ENCODE measurements at places on chromosomes 7 and 10.

GRCh38 chr10:124935946-124936345, 6.0 kb upstream of the ZRANB1 start:
- no peak for DNase-seq

DNA sequence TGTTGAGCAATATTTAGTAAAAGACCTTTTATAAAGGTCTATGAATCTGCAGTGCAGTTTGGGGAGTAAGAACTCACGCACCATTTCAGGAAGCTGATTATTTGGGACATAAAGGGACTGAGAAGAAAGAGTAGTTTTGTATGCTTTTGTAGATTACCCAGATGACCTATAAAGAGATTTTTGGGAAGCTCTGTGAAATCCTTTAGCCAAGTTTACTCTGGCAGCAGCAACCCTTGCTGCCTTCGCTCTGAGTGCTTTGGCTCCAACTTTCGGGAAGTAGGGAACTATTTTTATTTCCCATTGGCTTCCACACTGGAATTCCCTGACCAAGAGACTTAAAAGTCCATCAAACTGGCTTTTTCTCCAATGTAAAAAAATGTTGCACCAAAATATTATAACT, 1110.1 kb upstream of the PHF14 start:
- DNase-seq = no peak

DNA sequence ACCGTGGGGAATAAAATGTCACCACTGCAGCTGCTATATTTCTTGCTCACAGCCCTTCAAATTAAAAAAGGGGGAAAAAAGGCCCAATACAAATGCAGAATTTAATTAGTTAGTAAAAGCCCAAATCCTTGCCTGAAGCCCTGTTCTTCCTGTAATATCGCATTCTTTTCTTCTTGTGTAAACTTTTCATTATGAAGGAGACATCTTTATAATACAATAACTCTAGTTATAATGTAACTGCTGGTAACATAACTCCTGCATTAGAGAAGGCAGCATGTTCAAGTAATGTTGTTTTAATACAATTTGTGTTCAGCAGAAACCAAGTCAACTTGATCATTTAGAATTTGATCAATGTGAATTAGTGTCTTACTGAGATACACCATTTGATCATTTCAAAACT, 250.9 kb downstream of the CHCHD3 start:
- no peak for DNase-seq

DNA sequence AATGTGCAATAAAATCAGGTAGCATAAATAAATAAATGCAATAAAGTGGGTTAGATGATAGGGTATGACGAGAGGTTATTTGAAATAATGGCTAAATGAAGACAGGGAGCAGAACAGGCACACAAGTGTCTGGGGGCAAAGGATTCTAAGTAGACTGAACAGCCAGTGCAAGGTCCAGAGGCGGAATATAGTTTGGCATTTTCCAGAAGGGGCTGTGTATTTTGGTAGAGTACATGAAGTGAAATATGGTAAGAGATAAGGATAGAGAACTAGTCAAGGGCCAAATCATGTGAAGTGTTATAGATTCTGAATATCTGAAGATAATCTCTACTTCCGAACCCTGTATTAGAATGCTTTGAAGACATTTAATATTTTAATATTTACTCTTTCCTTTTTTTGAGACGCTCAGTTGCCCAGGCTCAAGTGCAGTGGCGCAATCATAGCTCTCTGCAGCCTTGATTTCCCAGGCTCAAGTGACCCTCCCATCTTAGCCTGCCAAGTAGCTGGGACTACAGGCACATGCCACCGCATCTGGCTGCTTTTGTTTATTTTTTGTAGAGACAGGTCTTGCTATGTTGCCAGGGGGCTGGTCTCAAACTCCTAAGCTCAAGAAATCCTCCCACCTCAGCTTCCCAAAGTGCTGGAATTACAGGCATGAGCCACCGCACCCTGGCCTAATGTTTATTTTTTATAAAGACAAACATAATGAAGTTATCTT, 44.4 kb upstream of the CD36 start:
- DNase-seq = no peak

DNA sequence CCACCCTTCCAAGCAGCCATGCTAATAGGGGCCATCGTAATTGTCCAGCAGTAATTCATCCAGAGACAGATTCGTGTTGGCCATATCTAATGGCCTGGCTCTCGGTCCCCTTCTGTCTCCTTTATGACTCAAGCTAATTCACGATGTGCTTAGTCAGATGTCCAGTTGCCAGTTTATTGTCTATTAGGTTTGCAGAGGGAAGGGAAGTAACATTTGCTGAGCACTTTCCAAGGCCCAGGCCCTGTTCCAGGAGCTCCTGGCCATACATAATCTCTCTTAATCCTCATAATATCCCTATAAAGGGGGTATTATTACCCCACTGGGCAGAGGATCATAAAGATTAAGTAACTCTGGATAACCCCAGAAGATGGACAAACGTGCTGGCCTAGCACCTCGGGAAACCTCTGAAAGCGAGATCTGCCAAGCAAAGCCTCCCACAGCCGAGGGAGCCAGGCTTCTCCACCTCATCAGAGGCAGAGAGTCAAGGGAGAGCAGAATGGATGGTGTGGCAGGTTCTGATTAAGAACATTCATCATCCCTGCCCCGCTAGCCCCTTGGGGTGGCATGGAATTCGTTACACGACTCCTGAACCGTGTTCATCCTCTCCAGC, 153.7 kb downstream of the PLXNA4 start:
- no peak for DNase-seq

DNA sequence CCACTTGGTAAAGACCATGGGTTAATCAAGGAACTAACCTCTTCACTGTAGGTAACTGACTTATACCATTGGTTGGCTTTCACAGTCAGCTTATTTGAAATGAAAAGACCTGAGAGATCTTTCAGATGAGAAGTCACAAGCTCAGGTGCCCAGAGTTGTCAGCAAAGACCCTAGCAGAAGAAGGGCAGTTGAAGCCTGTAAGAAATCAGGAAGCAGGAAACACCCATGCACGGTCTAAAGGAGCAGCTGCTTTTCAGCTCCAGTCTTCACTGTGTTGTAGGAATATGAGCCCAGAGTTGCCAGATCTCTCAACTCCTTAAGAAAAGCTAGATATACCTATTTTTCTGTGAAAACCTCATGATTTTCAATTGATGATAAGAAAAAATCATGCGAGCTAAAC, 130.0 kb downstream of the ARID5B start:
- no peak for DNase-seq

GRCh38 chr10:112584276-112584675, 137.3 kb downstream of the VTI1A start:
- DNase-seq = no peak

- DNase-seq = no peak
Observed at GRCh38 chr10:37803269-37803668, 54.1 kb downstream of the ZNF248 start.

GRCh38 chr7:43569424-43569823, 13.5 kb upstream of the STK17A start:
- DNase-seq = no peak

DNA sequence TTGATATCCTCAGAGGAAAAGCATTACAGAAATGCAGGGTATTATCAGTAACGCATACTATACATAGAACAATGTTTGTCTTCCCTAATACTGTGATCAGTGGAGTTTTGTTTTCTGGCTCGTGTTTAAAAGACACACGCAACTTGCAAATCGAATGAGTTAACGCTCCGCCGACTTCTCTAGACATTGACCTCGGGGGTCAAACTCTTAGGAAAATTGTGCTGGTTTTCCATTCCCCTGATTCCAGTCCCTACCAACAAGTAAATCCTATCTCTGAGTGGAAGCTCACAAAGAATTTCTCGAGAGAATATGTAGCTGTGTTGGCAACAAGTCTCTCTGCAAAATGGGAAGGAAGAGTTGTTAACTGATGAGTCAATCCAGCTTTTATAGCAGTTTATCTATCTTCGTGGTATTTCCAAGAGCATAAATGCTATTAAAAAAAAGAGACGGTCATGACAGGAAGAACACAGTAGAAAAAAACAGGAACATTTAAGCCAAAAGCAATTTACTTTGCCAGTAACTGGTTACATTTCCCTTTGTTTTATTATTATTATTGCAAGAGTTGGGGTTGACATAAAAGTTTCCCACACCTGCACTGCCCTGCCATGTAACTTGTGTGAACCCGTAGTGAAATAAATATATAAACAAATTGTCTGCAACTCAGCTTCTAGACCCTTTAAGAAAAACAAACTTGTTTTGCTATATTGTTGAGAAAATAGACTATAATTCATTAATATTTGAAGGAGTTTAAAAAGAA, 144.4 kb downstream of the ARID5B start:
- no peak for DNase-seq

- no peak for DNase-seq
Observed at GRCh38 chr7:47104206-47104549, 477.7 kb downstream of the TNS3 start.

- DNase-seq = no peak
Observed at GRCh38 chr10:4635388-4635787, 190.6 kb upstream of the AKR1E2 start.

GRCh38 chr10:14244801-14245211, 85.9 kb downstream of the FRMD4A start:
- DNase-seq = no peak

DNA sequence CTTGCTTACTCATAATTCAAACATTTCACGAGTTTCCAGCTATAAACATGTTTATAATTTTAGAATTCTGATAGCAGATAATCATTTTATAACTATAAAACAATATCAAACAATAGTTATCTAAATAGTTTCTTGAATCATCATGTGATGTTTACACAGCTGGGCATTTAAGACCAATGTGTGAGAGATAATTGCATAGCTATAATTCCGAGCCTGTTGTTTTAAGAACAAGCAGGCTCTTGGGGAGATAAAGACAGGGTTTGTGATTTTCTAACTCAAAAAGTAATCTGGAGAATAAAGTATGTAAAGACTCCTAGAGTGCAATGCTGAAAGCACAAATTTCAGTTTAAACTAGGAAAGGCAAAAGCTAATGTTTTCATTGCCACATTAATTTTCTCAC, 331.2 kb downstream of the LRRTM3 start:
- DNase-seq = no peak

DNA sequence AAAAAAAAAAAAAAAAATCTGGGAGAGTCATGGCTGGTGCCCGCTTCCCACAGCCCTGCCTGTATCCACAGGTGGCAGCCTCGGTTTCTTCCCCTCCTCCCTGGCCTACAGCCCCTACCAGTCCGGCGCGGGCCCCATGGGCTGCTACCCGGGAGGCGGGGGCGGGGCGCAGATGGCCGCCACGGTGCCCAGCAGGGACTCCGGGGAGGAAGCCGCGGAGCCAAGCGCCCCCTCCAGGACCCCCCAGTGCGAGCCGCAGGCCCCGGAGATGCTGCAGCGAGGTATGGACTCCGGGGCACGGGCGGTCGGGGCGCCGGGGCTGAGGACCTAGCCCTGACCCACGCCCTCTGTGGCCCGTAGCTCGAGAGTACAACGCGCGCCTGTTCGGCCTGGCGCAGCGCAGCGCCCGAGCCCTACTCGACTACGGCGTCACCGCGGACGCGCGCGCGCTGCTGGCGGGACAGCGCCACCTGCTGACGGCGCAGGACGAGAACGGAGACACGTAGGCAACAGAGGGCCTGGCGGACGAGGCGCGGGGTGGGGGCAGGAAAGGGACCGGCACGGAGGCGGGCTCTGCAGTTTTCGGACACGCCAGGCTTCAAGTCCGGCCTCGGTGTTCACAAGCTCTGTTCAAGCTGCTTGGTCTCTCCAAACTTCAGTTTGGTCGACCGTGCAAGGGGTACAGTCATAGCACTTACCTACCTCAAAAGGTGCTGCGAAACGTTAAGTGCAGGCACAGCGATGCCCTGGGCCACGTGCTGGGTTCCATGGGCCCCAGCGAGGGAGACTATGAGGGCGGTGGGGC, 3.9 kb downstream of the NFKB2 start:
- DNase-seq = peak; percentile 85

GRCh38 chr10:74598891-74599566, 227.4 kb upstream of the KAT6B start:
- no peak for DNase-seq

GRCh38 chr7:98613601-98614425, 3.3 kb upstream of the NPTX2 start:
- no peak for DNase-seq

DNA sequence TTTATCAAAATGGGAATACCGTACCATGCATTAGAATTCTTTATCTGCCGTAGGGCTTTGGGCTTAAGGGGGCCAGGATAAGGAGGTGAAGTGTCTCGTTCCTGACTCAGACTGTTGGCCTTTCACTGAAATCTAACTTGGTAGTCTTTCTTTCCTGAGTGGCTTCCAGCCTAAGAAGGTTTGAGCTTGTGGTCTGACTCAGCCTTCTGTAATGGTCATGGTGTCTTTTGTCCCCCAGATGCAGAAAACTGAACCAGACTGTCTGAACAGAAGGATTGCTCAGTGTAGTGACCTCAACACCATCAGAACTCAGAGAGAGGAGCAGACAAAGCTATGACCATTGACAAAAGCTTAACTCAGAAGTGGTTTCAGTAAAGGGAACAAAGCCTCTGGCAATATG, 39.5 kb downstream of the WNT2 start:
- DNase-seq = no peak

- no peak for DNase-seq
Observed at GRCh38 chr10:91787810-91788209, 10.4 kb upstream of the TNKS2 start.

- DNase-seq = no peak
Observed at GRCh38 chr7:47571331-47572093, 10.4 kb downstream of the TNS3 start.

DNA sequence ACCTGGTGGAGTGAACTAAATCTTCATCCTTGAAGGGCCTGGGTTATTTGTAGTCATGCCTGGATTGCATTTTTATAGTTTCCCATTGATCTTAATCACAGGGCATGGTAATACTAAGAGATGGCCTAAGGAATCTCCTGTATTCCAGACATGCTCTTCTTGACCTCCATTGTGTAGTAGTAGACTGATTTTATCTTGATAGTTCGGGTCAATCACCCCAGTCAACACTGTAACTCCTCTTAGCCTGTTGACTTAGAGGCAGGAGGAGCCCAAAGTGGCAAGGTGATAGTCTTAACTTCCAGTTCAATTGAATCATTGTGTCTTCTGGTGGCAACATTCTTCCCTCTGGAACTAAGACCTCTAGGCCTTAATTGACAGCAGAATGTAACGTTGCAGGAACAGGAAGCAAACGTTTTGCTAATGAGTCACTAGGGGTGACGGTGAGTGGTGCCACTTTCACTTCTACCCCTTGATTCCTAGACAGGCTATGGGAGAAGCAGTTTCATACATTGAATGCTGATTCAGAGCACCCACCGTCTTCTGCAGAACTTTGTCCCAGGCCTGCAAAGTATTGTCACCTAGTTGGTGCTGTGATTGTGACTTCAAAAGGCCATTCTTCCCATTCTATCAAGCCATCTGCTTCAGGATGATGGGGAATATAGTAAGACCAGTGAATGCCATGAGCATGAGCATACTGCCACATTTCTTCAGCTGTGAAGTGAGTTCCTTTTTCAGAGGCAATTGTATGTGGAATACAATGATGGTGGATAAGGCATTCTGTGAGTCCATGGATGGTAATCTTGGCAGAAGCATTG, 24.0 kb upstream of the PAPSS2 start:
- DNase-seq = peak; percentile 7

GRCh38 chr7:139641337-139641992, 118.0 kb downstream of the CLEC2L start:
- no peak for DNase-seq

- no peak for DNase-seq
Observed at GRCh38 chr10:33114451-33114952, 156.5 kb upstream of the ITGB1 start.

GRCh38 chr10:99875473-99875872, 93.0 kb downstream of the ABCC2 start:
- DNase-seq = no peak

GRCh38 chr7:98795741-98796493, 73.9 kb downstream of the TMEM130 start:
- no peak for DNase-seq

All from stimulated activated CD4-positive, alpha-beta T cell treated with anti-CD3 and anti-CD28 coated beads, Interleukin-4, amount 100 ng/mL, for 4 hours (primary cell).